ENCODE measurements at places on chromosomes 7 and 10.

DNA sequence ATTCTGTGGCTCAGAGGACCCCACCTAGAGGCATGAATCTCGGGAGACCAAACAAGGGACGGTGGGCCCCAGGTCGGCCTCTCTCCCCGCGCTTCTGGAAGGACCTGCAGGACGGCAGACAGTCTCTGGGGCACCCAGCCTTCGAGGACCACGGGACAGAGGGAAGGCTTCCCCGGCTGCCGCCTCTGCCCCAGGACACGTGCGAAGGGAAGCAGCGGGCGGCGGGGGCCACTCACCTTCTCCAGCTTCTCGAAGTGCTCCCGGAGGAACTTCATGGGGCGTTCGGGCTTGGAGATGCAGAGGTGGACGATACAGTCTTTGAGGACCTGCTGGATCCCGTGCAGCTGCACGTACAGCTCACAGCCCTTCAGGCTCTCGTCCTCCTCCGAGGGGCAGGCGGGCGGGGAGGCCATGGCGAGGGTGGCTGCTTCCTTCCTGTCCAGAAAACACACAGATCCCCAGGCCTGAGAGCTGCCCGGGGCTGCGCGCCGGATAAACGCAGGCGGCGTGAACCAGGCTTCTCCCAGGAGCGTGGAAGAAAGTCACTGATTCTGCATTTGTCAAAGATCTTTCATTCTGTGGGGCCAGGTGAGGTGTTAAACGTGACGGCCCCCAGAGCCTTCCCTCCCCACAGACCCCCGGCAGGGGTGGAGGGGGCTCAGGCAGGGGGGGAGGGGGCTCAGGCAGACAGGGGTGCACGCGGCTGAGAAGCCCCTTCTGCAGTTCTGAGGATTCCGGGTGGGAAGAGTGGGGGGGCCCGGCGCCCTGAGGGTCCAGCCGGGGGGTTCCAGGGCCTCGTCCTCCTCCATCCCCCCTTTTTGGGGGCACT lies 15.2 kb upstream of the DNAAF5 start:
- peak; percentile 42 for DNase-seq

DNA sequence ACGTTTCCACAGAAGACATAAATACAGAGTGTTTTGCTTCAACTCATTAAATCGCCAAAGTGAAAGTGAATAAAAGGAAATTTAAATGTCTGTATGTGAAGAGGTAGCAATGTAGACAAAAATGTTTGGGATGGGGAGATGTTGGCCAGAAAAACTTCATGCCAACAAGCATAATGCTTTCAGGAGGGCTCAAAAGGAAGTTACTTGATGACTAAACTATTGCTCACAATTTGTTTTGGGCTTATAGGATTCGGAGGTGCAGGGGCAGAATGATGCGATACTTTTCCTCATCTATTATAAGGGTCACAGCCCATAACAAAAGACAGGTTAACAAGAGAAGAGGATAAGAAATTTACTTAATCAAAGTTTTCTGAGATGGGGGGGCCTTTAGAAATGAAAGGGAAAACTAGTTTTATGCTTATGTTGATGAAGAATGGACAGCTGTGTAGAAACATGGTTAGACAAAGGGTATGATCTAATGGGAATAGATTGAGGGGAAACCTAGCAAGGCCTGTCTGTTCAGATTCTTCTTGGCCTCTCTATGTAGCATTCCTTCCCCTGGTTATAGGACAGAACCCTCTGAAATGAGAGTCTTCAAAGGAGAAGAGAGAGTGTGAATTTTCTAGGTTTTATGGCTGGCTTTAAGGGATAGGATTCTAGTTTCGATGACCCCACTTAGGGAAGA lies 898.6 kb downstream of the LRMDA start:
- no peak for DNase-seq

DNA sequence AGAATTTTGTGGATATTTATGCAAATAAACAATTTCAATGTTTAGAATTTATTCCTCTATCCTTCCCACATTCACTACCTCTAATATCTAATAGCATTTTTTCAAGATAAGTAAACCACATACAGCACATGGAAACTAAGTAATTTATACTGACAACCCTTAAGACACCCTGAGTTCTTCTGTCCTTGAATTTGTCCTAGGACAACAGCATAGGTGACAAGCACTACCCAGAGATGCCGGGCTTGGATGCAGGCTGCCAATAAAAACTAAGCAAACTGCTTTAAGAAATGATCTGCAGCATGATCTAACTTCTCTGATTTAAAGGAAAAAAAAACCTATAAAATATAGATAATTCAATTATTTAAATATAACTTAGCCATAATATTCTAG lies 22.7 kb downstream of the NT5C3A start:
- DNase-seq, result no peak

GRCh38 chr10:112875476-112876267 lies 74.4 kb upstream of the TCF7L2 start:
- DNase-seq, result no peak

DNA sequence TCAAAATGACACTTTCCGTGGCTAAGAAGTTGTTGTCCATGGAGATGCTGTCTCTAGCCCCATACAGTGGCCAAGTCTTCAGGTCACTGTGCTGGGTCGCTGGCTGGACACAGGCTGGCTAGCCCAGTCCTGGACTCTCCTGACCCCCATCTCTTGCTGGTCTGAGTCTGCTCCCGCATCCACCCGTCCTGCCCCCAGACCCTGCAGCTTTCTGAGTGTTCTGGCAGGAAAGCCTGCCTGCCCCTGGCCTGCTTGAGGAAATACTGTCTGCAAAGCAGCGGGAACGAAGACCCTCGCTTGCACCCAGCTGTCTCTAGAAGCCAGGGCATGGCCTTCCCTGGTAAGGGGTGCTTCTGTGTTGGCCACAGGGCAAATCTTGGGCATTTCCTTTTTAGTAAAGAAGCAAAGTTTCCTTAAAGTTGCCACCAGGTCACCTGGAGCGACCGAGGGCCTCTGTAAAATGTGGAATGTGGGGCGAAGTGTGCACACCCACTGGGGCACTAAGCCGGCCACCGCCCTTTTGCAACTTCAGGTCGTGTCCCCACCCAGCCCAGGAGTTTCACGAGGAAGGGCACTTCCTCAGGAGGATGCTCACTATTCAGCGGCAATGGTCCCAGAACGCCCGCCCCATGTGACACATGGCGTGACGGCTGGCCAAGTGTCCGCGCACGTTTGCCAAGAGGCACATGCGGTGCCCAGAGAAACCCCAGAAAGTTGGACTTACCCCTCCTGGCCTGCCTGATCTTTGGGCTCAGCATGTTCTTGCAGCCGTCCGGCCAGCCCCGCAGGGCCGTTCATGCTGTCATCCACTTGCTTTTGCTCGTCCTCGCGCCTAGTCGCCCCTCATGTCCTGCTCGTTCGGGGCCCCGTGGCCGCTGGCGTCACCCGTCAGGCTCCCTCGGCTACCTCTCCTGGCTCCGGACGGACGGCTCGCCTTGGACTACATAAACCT lies 558 bp downstream of the ARHGAP22 start:
- no peak for DNase-seq

DNA sequence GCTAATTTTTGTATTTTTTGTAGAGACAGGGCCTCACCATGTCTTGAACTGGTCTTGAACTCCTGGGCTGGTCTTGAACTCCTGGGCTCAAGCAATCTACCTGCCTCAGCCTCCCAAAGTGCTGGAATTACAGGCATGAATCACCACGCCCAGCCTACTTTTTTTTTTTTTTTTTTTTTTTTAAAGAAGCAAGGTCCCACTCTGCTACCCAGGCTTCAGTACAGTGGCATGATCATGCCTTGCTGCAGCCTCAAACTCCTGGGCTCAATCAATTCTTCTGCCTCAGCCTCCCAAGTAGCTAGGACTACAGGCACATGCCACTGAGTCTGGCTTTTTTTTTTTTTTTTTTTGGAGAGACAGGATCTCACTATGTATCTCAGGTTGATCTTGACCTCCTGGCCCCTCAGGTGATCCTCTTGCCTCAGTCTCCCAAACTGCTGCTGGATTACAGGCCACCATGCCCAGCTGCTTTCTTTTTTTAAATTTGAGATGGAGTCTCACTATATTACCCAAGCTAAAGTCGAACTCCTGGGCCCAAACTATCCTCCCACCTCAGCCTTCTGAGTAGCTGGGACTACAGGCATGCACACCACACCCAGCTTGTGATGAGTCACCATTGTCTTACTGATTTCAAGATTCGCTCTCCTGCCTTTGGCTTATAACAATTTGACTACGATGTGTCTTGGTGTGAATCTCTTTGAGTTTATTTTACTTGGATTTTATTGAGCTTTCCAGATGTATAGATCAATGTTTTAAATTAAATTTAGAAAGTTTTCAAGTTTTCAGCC lies 9.0 kb downstream of the RPEL1 start:
- DNase-seq, result no peak

DNA sequence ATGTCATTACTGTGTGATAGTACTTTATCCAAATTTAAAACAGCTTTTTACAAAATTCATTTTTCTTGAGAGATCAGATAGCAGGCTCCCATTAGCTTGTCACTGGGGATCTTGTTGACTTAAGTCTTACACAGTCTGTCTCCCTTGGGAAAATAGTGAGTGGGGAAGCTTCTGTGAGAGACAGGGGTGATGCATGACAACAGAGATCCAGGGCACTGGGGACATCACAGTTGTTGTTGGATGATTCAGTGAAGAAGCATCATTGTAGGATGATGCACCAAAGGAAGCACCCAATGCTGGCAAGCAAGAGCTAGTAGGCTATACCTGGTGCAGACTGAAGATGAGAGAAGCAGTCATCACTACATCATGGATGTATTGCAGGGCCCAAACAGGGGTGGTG lies 284.7 kb downstream of the HDAC9 start:
- DNase-seq, result no peak

GRCh38 chr10:75395066-75395931 lies 6.3 kb downstream of the ZNF503 start:
- DNase-seq, result peak; percentile 72

GRCh38 chr7:150914966-150915365 lies 62.6 kb downstream of the AOC1 start:
- no peak for DNase-seq

DNA sequence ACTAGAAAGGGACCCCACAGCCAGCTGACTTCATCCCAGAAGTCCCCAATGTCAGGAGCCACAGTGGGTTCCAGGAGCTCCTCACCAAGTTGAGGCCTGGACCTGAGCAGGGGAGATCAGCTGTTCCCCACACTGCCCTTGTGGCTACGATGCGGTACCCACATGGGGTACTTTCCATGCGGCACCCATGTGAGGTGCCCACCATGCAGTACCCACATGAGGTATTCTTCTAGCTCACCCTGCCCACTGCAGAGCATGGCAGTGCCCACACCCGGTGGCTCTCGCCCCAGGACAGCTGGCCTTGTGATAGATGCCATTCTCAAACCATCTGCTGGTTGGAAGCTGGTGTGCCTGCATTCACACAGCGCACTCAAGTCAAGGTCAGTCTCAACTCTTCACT lies 136.3 kb upstream of the PDE1C start:
- no peak for DNase-seq

DNA sequence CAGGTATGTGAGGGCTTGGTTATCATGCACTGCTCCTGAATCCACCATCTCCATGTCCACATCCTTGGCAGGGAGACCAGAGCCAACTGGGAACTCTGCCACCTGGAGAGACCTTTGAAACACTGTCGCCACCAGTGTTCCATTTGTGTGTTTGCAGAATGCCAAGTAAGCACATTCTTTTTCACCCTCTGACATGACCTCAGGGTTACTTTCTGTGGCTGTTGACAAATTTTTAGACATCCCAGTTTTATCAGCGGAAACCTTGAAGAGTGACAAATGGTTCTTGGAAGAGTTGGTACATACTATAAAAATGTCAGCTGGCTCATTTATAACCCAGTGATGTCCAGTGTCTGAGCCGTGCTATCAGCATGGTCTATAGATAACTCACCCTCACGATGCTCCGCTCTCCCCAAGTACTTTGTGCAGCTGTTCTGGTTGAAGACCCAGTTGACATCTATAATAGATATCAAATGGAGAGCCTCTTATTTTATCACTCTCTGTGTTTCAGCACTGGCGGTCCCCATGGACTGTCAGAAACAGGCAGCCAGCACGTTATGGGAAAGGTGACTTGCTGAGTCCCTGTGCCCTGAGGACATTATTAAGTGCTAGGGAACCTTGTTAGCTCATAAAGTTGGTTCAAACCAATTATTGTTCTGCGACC lies 563.1 kb upstream of the GALNT17 start:
- DNase-seq, result no peak

- DNase-seq, result no peak
Measured at GRCh38 chr10:122567056-122567660, 6.6 kb downstream of the DMBT1 start.

- DNase-seq, result no peak
Measured at GRCh38 chr10:78165617-78166016, 132.0 kb downstream of the RPS24 start.

- no peak for DNase-seq
Measured at GRCh38 chr10:88542522-88542921, 40.6 kb downstream of the RNLS start.

DNA sequence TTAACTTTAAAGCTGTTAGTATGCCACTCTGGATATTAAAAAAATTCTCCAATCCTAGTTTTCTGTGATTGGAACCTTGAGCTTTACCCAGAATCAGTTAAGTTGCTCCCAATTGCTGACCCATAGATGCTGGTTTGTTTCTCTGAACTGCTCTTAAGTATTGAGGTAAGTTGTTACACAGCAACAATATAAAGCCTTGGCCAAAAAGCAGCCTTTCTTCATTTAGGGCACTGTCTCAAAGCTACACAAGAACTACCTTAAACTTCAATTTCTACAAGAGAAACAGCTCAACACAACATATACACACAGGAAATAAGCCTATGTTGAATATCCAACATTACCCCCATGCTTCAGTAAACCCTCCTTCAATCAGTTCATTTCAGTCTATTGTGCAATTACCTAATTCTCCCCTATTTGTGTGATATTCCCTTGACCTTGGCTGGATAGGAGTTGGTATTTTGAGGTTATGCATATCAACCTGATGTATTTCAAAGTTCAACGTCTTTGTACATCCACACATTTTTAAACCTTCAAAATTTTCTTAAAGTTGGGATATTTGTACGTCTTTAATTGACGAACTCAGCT lies 11.5 kb downstream of the HNRNPA2B1 start:
- DNase-seq, result no peak
